Naive thymus-derived CD4-positive, alpha-beta T cell (primary cell): ENCODE measurements at places on chromosomes 3 and 15.

GRCh38 chr15:57460208-57460816 lies 84.0 kb downstream of the CGNL1 start:
- no peak for DNase-seq

GRCh38 chr3:89278302-89279025 lies 171.0 kb downstream of the EPHA3 start:
- no peak for DNase-seq

- no peak for DNase-seq
Measured at GRCh38 chr3:185549651-185550111, 2.7 kb downstream of the LIPH start.

DNA sequence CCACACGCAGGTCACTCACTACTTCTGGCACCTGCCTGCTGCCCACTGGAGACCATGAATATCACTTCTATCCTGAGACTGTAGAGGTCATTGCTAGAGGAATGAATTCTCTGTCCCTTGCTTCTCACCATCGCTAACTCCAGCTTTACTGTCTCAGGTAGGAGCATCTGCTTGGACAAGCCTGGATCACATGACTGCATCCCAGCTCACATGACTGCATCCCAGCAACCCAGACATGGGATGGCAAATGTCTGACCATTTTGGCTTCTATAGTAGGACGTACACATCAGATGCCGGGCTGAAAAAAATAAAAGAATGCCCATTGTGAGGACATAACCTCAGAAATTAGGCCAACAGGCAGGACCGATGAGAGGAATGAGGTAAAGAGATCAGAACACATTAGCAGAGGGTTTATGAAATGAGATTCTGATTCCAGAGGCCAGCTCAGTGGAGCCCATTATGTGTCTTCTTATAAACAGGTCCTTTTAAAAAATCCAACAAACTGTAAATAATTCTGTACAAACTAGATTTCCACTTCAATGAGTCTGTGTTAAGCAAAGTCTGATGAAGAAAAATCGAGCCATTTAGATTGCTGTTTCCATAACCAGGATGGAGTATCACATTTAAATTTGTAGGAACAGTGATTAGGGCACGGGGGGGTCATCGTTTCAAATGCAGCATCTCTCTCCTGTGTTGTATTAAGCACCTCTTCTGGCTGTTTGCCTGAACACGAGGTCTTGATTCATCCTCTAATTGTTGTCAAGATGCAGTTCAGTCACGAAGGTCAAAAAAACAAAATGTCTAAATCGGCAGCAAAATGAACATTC lies 126.7 kb downstream of the MTHFS start:
- DNase-seq = no peak

DNA sequence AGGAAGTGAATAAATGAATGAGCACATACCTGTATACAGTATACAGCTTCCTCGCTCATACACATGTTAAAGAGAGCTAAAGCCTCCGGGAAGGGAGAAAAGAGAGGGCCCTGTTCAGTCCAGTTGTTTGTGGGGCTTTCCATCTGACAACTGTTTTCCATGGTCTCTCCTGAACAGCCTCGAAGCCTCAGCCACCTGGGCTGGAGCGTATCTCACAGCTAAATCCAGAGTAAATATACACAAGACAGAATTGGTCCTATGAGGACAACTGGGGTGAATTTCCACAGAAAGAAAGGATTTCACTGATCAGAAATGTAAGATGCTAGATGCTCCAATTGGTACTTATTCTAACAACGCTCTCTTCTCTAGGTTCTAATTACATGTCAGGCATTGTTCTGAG lies 103.5 kb downstream of the LIPC start:
- DNase-seq = no peak

DNA sequence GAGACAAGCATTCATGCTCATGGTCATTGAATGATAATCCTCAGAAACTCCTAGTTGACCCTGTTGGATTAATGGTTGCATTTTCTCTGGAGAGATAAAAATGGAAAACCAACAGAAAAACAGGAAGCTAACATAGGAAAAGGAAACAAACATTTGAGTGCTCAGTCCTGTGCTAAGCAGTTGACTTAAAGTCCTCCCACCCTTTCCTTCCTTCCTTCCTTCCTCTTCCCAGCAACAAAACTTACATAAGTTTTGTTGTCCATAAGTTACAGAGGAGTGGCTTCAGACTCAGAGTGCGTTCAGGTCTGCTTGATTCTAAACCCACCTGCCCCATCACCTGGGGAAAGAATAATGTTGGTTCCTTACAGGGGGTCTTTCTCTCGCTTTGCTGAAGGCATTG lies 163.8 kb upstream of the RGMA start:
- DNase-seq = no peak

GRCh38 chr15:63857461-63857856 lies 23.7 kb upstream of the HERC1 start:
- no peak for DNase-seq

GRCh38 chr15:59229015-59229414 lies 22.4 kb downstream of the LDHAL6B start:
- no peak for DNase-seq

GRCh38 chr15:60535265-60535664 lies 56.3 kb upstream of the ICE2 start:
- no peak for DNase-seq

DNA sequence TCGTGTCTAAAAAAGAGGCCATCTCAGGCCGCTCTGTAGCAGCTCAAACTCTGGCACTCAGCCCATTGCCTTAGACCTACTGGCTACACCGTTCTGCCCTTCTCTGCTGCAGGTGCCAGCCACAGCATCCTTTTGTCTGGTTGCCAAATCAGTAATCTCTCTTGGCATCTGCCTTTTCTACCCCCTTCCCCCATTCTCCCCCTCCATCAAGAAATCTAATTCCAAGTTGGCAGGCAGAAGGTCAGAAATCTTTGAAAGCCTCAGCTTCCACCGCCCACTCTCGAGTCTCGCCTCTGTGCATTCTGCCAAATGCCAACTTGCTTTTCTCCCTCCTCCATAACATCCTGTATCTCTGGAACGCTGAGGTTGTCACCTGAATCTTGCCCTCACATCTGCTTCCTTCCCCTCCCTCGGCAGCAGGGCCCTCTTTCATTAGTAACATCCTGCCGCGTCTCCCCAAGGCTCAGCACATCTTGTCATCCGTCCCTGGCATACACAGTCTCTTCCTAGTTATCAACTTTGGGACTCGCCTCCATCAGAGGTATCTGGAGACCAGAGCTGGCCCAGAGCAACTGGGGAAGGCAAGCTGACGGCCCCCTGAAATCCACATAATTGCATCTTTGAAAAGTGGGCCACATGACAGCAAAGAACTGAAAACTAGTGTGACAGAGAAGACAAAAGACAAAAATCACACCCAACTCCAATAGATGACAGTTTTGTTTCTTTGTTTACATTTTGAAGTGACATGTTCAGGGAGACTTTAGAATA lies 312.0 kb upstream of the CCDC54 start:
- DNase-seq = peak; percentile 0

- DNase-seq = no peak
Measured at GRCh38 chr15:49707598-49707997, 86.8 kb downstream of the DTWD1 start.

DNA sequence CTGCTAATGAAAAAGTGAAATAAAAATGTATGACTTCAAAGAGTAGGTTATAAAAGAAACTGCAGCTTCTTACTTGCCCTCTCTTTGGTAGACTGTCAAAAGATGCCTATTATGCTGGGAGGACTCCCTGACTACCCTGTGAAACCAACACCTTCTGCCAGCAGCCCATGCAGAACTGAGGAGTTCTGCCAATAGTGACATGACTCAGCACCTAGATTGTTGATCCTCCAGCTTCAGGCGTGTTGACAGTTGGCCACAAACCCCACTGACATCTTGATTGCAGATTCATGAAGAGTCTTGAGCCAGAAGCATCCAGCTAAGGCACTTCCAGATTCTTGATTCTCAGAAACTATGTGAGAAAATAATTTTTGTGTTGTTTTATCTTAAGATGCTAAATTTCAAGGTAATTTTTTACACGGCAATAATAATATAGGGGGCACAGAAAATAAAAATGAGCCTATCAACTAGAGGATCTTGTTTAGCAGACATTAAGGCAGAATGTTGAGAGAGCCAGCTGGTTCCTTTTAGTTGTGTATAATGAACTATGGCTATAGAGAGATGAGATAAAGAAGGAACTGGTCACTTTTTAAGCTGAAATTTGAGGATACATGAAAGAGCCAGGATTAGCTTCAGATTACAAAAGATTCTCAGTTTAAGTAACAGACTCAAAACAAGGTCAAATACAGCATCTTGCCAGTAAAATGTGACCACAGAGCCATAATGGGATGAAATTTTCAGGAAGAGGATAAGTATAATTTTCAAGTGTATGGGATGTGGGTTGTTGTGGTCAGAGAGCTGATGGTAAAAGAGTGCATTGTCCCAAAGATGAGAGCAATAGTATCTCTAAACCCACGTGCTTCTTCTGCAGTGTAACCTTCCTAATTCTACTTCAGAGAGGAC lies 588.7 kb upstream of the CBLB start:
- no peak for DNase-seq

DNA sequence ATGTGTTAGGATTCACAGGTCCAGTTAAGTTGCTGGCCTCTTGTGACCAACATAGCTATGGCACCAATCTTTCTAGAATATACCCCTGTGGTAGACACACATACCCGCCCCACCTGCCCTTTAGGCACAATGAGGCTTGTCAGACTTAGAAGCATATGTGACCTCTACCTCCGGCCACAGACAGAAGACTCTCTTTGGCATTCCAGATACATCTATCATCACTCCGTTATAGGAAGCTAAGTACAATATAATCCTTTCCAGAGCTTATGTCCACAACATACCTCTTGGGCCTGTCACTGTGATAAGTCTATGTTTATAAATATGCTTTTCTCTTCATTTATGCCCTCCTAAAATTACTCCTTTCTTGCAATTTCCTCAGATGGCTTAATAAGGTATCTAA lies 39.8 kb downstream of the CD47 start:
- no peak for DNase-seq

- DNase-seq = no peak
Measured at GRCh38 chr3:126309165-126309564, 48.0 kb downstream of the KLF15 start.

- DNase-seq = no peak
Measured at GRCh38 chr15:60384053-60384452, 13.7 kb downstream of the ANXA2 start.

DNA sequence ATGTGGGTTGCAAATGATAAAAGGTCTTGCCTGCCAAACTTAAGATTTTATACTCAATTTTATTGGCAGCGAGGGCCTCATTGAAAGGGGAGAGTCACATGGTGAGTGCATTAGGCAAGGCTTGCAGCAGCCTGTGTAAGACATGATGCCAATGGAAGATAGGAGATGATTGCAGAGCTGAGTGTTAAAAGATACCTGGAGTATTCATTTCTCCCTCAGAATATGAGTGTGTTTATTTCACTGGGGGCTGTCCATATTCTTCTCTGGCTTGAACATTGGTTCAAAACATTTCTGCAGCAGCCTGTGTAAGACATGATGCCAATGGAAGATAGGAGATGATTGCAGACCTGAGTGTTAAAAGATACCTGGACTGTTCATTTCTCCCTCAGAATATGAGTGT lies 165.2 kb upstream of the NUDT16 start:
- no peak for DNase-seq

GRCh38 chr3:119405315-119405714 lies 58.1 kb downstream of the TMEM39A start:
- DNase-seq = no peak

GRCh38 chr3:30199096-30199759 lies 407.2 kb upstream of the TGFBR2 start:
- peak; percentile 66 for DNase-seq

DNA sequence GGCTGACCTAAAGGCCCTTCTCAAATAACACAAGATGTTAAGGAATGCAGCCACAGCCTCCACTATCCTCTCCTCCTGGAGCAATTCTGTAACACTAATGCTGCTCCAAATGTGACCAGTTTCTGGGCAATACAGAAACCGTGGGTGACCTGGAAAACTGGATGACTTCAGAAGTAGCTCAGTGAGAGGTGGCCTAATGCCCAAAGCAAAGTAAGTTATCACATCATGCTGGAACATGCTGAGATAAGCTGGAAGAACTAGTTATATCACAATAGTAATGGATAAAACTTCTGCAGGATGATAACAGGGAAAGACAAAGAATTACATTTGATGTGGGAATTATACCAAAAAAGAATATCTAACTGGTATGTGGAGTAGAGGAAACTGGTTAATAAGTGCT lies 72.0 kb downstream of the DHX30 start:
- no peak for DNase-seq

DNA sequence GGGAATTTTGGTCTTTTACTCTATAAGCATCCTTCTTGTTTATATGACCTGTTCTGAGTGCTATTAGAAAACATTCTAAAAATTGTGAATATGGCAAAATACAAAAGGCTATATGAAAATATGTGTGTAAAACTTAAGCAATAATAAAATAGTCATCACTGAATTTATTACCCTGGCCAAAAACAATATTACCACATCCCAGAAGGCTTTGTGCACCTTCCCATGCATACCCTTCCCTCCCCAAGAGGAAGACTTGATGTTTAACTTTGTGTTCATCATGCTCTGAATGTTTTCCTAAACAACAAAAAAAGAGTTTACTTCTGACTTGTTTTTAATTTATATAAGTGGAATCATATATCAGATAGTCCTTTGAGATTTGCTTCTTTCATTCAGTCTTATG lies 155.1 kb upstream of the TNIK start:
- DNase-seq = no peak

DNA sequence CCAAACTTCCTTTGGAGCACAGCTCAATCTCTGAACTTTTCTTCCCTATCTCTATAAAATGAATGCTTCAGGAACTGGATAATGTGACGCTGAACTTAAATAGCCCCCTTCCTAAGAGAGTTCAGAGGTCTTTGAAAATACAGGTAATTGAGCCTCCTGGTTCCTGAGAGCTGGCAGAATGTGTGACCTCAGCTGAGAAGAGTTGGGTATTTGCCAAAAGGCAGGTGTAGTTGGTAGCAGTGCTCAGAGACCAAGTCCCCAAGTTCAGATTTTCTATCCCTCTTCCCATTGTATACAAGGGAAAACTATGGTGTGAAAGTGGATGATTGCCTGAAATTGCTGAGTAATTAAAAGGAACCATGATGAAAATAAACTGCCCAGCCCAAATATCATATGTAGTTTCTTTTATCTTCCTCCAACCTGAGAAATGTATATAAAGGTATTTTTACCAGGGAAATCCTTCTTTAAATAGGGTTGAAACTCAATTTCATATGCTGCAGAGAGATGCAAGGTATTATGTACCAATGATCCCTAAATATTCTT lies 154.6 kb upstream of the ICE2 start:
- no peak for DNase-seq

DNA sequence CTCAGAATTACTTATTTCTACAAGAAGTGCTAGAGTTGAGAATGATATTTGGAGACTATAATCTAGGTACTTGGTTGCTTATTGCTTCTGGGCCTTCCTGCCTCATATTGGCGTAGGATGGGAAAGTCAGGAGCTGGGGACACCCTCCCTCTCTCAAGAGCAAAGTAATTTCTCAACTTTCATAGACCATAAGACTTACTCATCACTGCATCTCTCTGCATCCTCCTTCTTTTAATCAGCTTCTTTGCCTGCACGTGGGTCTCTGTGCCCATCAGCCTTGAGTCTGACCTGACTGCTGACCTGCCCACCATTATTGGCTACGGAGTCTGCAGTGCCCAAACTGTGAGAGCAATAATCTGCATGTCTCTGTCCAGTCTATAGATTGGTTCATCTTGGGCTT lies 27.3 kb upstream of the XIRP1 start:
- DNase-seq = no peak
